MV-4-11 (cell line): ENCODE measurements at places on chromosomes 11 and 22.

DNA sequence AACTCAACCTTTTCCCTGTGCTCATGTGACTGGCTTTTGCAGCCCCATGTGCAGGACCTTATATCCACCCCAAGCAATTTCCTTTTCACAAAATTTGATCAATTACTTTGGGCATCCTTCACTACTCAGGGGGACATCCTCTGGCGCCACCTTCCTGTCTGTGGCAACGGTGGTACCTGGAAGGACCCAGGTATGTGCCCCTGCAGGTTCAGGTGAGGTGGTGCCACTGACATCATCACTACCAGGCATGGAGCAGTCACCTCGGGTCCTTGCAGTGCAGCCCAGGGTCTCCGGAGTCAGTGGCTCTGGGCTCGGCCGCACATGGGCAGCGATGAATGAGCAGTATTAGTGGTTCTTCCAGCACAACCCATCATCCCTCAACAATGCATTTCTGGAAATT lies 37.7 kb upstream of the B3GAT1 start:
- no peak for DNase-seq

- no peak for DNase-seq
Measured at GRCh38 chr11:115092516-115092915, 411.7 kb downstream of the CADM1 start.

DNA sequence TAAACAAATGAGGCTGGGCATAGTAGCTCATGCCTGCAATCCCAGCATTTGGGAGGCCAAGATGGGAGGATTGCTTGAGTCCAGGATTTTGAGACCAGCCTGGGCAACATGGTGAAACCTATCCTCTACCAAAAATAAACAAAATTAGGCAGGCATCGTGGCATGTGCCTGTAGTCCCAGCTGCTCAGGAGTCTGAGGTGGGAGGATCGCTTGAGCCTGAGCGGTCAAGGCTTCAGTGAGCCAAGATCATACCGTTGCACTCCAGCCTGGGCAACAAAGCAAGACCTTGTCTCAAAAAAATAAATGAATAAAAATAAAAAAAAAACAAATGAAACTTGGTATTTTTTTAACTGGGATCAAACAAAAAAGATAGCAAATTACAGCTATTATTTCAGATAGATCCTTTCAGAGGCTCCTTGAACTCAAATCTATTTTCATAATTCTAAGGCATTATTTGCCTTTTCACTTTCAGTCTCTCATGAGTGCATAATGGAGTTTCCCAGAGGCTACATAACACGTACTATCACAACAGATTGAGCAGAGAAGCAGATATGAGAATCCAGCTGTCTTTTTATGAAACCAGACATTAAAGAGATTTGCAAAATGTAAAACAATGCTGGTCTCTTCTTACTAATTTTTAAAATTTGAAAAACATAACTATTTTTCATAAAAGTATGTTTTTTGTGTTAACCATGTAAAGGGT lies 23.1 kb downstream of the DDIAS start:
- DNase-seq = no peak

DNA sequence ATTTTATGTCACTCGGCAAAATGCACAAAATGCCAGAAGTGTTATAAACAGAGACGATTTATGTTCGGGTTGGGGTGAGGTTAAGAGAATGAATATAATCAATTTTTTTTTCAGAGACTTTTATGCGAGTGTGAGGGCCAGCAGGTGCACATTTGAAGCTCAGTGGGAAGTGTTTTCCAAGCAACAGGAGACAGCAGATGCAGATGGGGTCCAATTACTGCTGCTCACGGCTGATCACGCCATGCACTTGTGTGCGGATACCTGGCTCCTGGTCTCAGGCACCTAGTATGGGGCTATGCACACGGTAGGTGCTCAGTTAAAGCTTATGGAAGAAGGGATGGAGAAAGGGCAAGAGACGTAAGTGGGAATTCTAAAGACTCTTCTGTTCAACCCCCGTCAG lies 249.1 kb downstream of the MIAT start:
- DNase-seq = no peak

- DNase-seq = peak; percentile 83
Measured at GRCh38 chr11:35907648-35908431, 36.0 kb upstream of the LDLRAD3 start.

DNA sequence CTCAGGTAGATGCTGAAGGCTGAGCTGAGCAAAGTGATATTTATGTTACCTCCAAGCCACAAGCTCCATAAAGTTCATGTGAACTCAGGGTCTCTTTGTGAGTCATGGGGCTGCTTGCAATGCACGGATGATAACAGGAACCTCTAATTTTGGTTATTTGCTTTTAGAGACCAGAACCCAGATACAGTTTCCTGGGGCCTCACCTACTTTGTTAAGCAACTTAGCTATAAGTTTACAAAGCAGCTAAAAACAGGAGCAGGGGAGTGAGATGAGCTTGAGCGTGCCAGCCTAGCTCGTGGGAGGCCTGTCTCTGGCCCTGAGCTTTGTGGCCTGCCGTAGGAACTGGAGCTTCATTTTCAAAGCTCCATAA lies 29.2 kb downstream of the SREBF2 start:
- DNase-seq = peak; percentile 44

- no peak for DNase-seq
Measured at GRCh38 chr11:19577976-19578619, 134.5 kb upstream of the NAV2 start.

DNA sequence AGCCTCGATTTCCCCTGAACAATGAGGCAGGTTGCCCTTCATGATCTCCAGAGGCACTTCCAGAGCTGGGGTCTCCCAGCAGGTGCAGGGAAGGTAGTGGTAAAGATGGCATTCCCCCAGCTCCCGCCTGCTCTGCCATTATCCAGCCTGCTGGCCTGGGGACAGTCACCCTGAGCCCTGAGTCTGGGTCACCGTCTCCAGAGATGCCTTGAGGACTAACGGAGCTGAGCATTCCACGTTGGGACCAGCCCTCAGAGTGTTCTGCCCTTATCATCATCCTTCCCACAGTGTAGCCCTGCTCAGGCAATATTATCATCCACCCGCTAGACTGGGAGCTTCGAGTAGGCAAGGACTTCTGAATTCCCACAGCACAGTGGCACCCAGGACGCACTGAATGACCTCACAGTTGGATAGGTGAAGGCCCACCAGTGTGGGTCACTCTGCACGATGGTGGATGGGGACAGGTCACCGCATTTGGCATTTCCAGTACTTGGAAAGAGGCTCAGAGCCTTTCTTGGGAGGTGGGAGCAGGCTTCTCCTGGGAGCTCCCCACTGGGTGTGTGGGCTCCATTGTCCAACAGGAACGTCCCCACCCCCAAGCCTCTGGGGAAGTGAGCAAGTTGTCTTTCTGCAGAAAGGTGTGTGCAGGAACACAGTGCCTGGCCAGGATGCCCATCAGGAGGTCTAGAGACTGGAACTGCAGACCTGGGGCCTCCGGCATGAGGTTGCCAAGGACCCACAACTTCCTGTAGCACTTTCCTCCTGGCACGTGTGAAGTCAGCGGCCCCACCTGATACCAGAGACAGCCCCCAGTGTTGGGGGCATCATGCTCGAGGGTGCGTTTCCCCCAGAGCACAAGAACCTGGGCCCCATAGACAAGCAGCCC lies 51.4 kb upstream of the WNT7B start:
- no peak for DNase-seq

GRCh38 chr11:17684550-17684949 lies 34.8 kb upstream of the MYOD1 start:
- DNase-seq = no peak

- no peak for DNase-seq
Measured at GRCh38 chr11:23680488-23681230, 816.2 kb upstream of the LUZP2 start.

GRCh38 chr11:944711-945470 lies 19.2 kb downstream of the AP2A2 start:
- peak; percentile 24 for DNase-seq

GRCh38 chr22:19483481-19484244 lies 3.9 kb downstream of the CDC45 start:
- no peak for DNase-seq

DNA sequence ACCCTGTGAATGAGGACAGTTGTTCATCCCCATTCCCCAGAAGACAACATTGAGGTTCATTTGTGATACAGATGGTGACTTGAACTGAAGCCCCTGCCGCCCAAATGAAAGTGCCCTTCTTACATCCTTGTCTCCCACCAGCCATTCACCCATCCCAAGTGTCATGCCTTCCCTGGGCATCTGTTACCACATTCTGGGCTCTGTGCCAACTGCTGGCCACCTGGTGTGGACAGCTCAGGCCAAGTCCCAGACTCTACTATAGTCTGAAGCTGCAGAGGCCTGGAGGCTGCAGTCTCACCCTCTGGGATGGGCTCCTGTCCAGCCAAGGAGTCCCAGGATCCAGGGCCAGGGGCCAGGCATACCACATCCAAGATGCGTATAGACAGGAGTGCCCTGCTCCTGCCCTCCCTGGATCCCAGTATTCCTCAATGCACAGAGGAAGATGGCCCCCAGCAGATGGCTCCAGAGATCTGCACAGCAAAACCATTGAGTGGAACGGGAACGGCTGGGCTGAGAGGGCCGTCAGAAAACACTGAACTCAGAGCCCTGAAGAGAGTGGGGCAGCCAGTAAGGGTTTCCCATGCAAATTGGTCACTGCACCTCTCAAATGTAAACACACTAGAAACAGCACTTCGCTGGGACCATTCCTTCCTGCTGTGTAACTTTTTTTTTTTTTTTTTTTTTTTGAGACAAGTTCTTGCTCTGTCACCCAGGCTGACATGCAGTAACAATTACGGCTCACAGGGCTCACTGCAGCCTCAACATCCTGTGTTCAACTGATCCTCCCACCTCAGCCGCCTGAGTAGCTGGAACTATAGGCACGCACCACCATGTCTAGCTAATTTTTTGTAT lies 22.8 kb downstream of the ARRB1 start:
- DNase-seq = peak; percentile 60

DNA sequence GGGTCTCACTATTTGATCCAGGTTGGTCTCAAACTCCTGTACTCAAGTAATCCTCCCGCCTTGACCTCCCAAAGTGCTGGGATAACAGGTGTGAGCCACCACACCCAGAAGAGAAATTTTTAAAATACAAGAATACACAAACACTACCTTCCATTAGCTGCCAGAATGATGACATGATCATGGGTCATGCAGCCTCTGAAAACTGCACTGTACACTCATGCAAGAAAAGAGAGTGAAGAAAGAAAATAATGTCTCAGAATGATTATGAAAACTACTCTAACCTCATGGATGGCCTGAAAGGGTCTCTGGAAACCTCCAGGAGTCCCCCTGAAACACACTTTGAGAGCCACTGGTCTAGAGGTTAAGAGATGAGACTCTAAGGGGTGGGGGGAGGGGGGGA lies 18.8 kb downstream of the VPS37C start:
- no peak for DNase-seq

DNA sequence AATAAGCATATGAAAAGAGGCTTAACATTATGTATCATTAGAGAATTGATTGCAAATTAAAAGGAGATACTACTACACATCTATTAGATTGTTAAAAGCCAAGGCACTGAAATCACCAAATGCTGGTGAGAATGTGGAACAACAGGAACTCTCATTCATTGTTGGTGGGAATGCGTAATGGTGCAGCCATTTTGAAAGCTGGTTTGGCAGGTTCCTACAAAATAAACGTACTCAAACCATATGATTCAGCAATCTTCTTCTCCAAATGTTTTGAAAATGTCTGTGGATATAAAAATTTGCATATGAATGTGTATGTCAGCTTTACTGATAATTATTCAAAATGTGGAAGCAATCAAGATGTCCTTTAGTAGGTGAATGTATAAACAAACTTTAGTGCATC lies 176.4 kb upstream of the PLET1 start:
- no peak for DNase-seq

DNA sequence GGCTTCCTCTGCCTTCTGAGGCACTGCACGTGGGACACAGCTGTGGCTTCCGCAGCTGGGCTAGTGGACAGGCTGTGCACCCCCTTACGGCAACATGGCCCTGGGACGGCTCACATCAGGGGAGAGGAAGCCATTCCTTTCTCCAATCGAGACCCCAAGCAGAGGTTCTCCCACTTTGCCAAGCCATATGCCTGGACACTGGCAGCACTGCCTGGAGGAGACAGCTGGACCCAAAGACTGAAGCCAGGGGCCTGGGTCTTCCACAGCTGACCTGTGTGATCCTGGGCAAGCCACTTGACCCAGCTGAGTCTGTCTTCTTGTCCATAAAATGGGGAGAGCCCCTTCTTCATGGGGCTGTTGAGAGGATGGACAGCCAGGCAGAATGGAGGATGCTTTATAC lies 65.4 kb downstream of the SHISAL1 start:
- no peak for DNase-seq
